ENCODE measurements at places on chromosomes 3 and 15. TPM values are rescaled to one million over a fixed set of nuclear protein-coding genes. Genes with fewer than 3 reads are reported as not detected.

DNA sequence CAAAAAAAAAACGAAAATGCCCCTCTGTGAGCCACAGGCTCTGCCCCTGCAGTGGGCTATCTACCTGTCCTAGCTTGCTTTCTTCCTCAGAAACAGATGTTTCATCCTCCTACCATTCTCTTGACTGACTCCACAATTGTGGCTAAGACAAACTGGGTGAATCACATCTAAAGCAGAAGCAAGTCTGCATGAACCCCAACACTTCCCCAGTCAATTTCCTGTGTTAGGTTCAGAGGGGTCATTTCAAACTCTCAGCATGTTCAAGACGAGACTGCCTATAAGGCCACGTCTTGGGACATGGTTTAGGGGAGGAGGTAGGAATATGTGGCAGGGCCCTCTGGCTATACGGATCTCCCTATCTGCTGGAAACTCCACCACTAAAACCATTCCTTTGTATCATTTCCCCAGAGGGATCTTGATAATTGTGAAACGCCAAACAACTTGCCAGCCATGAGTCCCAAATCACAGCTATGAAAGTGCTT is 28.6 kb upstream of the ANKDD1A start:
- DNase-seq, result peak; percentile 48

DNA sequence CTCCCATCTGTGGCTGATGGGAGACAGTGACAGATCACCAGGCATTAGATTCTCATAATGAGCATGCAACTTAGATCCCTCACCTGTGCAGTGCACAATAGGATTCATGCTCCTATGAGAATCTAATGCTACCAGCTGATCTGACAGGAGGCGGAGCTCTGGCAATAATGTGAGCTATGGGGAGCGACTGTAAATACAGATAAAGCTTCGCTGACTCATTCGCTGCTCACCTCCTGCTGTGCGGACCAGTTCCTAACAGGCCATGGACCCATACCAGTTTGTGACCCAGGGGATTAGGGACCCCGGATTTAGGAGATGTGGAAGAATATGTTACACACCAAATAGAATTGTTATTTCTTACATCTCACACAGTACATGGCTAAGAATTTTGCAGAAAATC is 6.7 kb downstream of the ARGFX start:
- DNase-seq, result no peak

- DNase-seq, result no peak
These were observed 24.6 kb downstream of the COMMD2 start for GRCh38 chr3:149727656-149728055.

DNA sequence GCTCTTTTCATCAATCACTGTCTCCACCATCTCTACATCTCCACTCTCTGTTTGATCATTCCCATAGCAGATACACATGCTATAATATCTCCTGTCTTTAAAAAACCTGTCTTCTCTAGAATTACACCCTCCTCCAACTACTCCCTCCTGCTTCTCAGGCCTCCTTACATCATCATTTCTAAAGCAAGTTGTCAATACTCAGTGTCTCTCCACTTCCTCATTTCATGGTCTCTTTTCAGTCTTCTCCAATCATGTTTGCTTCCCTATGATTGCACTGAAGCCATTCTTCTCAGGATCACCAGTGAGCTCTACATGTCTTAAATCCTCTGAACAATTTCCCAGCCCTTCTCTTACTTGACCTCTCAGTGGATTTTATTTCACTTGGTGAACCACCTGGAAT is 87.0 kb upstream of the ZNF280D start:
- DNase-seq, result no peak

- DNase-seq, result no peak
These were observed 34.1 kb downstream of the ATP13A5 start for GRCh38 chr3:193344486-193344885.

GRCh38 chr15:95327661-95328060 is 1002.8 kb upstream of the NR2F2 start:
- no peak for DNase-seq

DNA sequence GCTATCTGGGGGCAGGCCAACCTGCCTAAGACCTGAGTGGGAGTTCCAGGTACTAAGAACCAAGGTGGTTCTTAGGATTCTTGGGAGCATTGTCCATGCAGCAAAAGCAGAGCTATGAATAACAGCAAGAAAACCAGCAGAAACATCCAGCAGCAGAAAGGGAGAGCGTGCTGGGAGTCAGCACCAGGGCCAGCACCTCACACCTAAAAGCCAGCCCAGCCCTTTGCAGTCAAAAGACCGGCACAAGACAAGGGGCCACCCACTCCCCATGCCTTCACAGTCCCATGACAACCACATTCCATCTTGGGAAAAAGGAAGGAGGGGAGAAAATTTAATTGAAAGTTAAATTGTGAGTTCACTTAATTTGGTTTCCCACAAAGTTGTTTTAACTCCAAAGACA is 364.9 kb downstream of the AGBL1 start:
- DNase-seq, result no peak

GRCh38 chr3:147513785-147514184 is 104.6 kb downstream of the ZIC1 start:
- no peak for DNase-seq

- no peak for DNase-seq
These were observed 19.2 kb downstream of the SLC41A3 start for GRCh38 chr3:126064627-126065258.

- no peak for DNase-seq
These were observed 88.5 kb upstream of the SKOR1 start for GRCh38 chr15:67736810-67737209.

GRCh38 chr3:179067839-179068238 is 3.8 kb downstream of the ZMAT3 start:
- DNase-seq, result no peak

GRCh38 chr3:138082085-138082991 is 33.1 kb downstream of the DZIP1L start:
- DNase-seq, result no peak

GRCh38 chr15:34339946-34340345 is 2.4 kb upstream of the SLC12A6 start:
- no peak for DNase-seq

GRCh38 chr3:48042071-48042760 is 26.0 kb upstream of the MAP4 start:
- DNase-seq, result no peak

- DNase-seq, result no peak
These were observed 35.1 kb upstream of the ZDHHC23 start for GRCh38 chr3:113912552-113913236.

GRCh38 chr15:40894681-40895448 is 615 bp downstream of the VPS18 start:
- DNase-seq, result peak; percentile 58

- DNase-seq, result no peak
These were observed 41.4 kb downstream of the CTDSPL2 start for GRCh38 chr15:44468709-44469385.

Gene FAM81A
- total RNA-seq, result 0.97 TPM

Gene CERS3
- total RNA-seq, result 0.16 TPM

Gene CHRM5
- not detected for total RNA-seq

Gene VGLL3
- not detected for total RNA-seq

Gene ALPK3
- total RNA-seq, result 0.18 TPM

Gene ADAMTS7
- total RNA-seq, result 0.07 TPM

Gene FEZF2
- total RNA-seq, result not detected

Gene SIDT1
- total RNA-seq, result 16.6 TPM

Gene NDN
- total RNA-seq, result 0.77 TPM

Gene CGNL1
- total RNA-seq, result not detected

Data from CD8-positive, alpha-beta memory T cell (primary cell).